ENCODE measurements at places on chromosomes 4 and X.
A peak's percentile ranks its signal among the peaks of the same experiment; 100 is the strongest.

- no peak for DNase-seq
Measured at GRCh38 chr4:155701827-155702226, 35.2 kb downstream of the GUCY1A1 start.

DNA sequence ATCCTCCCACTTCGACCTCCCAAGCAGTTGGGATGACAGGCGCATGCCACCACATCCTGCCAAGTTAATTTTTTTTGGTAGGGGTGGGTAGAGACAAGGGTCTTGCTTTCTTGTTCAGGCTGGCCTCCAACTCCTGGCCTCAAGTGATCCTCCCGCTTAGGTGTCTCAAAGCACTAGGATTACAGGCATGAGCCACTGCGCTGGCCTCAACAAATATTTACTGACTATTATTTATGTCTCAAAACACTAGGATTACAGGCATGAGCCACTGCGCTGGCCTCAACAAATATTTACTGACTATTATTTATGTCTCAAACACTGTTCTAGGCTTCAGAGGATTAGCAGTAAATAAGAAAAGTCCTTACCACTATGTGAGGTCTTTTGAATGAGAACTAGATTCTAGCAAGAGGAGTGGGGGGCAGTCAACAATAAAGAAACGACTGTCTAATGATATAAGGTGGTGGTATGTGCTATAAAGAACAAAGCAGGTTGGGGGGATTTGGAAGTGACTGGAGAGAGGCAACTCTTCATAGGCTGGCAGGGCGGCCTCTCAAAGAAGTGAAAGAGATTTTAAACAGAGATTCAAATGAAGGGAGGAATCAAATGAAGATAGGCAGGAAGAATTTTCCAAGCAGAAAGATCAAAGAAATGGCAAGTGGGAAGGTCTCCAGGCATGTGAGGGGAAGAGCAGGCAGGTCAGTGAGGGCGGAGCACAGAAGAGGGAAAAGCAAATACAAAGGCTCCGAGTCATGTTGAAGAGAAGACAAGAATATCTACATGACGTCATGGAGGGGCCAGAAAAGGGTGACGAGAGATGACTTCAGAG is 12.7 kb upstream of the ACSL1 start:
- DNase-seq: no peak

DNA sequence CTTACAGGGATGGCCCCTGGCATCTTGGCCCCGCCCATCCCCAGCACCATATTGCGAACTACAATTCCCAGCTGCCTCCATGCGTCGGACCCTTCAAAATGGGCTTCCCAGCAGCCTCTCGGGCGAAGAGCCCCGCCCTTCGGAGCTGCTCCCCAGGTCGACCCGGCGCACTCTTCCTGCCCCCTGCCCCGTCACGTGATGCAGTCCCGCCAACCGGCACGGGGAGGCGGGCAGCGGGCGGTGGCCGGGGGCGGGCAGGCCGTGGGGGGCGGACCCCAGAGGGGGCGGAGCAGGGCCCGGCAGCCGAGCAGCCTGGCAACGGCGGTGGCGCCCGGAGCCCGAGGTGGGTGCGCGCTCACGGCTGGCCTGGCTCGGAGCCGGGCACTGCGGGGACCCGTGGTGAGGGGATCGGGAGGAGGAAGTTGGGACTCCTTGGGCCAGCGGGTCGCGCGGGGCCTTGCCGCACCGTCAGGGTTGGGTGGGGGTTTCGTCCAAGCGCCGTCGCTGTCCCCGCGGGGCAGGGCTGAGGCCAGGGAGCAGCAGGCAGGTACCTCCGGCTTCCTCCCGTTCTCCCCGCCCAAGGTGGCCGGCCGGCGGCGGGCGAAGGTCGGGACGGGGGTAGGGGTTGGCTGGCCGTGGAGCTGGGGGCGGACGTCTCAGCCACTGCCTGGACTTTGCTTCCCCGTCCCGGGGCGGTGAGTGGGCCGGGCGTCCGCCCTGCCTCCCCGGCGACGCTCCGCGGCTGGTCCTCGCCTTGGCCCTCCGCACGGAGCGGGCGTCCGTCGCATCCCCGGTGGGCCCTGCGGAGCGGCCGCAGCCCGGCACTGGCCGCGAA is at the start of gene MTM1:
Gene MTM1, plus strand, starts transcription at position 302 of the 835 bp plus-strand sequence. CDS start 23,994 bp downstream, outside the sequence.
- DNase-seq: peak; percentile 63

GRCh38 chr4:48490680-48491513 is 845 bp downstream of the ZAR1 start:
- DNase-seq: no peak

GRCh38 chrX:35432056-35432455 is 366.1 kb upstream of the MAGEB16 start:
- no peak for DNase-seq

DNA sequence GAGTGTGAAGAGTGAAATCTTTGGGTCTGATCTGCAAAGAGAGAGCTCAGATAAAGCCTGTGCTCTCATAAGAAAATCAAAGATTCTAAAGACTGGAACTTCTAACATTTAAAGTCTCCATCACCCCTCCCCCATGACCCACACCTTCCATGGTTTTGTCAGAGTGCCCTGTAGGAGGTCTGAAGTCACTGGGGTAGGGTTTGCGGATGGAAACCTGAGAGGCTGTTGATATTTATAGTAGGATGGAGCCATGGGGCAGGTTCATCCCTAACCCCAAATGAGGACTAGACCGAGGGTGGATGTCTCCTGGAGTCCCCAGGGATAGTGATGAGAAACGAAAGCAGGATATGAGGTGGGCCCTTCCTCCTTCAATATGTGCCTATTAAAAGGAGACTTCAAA is 28.4 kb upstream of the NLGN4X start:
- DNase-seq: no peak

- no peak for DNase-seq
Measured at GRCh38 chrX:153396320-153397195, 4.6 kb downstream of the PNMA6E start.

- no peak for DNase-seq
Measured at GRCh38 chr4:28444886-28445496, 1584.3 kb downstream of the STIM2 start.

DNA sequence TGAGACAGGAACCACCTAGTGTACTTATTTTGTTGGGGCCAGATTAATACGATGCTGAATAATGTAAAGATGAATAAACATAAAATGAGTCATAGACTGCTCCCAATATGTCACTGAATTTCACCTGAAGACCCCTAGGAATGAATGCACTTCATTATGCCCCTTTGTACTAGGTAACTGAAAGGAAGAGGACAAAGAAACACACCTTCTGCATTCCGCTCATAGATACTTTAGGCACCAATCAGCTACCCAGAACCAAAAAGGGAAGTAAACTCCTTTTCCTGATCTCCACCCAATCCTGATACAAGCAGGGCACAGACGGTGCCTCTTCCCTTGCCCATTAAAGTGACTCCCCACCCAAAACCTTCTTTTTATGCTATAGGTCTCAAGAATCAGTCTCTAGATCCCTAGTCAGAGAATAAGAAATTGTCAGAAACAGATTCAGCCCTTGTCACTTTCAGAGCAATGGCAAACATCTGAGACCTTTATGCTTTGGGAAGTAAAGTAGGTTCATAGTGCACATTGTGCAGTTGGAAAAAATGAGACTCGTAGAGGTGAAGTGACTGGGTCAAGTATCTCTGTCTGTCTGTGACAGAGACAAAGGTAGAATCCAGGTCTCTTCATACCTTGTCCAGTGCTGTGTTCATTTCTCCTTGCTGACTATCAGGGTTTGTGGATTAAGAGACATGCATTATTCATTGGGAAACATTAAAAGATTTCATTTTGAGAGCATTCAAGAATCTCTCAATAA is 2.3 kb downstream of the GPR174 start:
- DNase-seq: no peak

DNA sequence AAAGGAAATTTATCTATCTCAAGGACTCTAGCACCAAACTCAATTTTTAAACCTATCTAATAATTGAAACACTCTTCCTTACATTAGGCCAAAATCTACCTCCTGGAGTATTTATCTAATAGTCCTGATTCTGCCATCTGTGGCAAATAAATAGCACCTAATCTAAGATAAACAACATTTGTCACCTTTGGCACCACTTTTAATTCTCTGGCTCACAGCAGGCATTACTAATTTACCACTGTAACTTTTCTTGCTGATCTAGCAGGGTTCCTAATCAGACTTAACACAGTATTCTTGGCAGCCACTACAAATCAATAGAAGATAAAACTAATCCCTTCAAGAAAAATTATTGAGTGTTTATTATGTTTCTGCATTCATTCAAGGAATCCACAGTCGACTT is 161.1 kb downstream of the KCTD8 start:
- no peak for DNase-seq

- no peak for DNase-seq
Measured at GRCh38 chr4:88675543-88675942, 22.1 kb downstream of the NAP1L5 start.

DNA sequence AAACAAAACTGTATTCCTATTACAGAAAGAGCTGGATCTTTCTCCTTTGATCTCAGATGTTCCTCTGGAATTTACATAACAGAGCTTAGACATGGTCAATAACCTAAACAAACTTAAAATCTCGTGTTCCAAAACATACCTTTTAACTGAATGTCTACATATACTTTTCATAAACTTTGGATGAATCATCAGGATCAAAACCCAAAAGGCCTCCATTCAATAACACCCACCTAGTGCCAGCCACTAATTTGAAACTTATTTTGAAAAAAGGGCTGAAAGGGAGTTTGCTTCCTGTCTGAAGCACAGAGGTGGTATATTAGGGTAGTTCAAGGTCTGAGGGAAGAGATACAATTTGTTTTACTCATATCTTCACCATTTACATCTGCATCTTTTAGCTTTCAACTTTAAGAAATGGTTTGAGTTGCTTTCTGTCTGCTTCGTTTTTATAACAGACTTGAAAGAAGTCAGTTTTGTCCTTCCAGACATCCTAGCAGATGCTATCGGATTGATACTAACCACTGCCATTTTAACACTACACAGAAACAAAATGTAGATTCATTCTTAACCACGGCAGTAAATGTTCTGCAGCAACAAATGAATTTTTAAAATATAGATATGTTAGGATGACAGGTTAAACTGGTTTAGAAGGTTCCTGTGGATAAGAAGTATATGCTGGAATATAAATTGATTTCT is 242.8 kb upstream of the DKK2 start:
- no peak for DNase-seq

GRCh38 chr4:172776203-172776861 is 392.3 kb upstream of the GALNT7 start:
- no peak for DNase-seq

- no peak for DNase-seq
Measured at GRCh38 chr4:72701987-72702819, 133.2 kb upstream of the ADAMTS3 start.

- no peak for DNase-seq
Measured at GRCh38 chr4:38560768-38561558, 103.0 kb upstream of the KLF3 start.

GRCh38 chr4:52377563-52377962 is 281.5 kb downstream of the USP46 start:
- no peak for DNase-seq

DNA sequence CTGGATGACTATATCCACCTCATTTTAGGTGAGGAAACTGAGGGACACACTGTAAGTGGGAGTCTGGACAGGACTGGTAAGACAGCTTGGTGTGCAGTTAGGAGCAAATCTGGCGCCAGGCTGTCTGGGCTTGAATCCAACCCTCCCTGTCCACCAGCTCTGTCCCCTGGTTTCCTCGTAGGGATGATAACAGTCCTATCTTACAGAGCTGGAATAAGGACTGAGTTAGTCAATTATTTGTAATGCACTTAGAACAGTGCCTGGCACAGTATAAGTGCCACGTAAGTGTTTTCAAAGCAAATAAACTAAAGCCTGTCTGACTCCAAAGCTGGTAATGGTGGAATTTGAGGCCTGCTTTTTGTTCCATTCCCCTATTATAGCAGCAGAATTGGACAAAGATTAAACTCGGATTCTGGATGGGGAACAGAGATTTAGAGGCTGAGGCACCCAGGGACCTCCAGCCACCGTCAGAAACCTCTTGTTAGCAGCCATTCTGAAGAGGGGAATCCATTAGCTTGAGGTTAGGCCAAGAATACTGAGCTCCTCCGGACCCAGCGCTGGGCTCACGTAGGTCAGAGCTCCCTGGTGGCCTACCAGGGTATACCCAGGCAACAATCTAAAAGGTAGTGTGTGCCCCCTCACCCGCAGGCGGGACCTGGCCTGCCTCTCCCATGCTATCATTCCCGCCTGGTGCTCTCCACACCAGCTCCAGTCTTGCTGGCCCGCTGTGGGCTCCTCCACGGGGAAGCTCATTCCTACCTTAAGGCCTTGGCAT is 102.1 kb downstream of the UCHL1 start:
- DNase-seq: no peak

GRCh38 chr4:162732876-162733275 is 433.8 kb downstream of the NAF1 start:
- DNase-seq: no peak

- no peak for DNase-seq
Measured at GRCh38 chrX:136147315-136147901, at the start of gene FHL1. Gene FHL1 (plus strand): TSS chrX:136147533.

- no peak for DNase-seq
Measured at GRCh38 chr4:153228512-153229140, 24.4 kb downstream of the TRIM2 start.

DNA sequence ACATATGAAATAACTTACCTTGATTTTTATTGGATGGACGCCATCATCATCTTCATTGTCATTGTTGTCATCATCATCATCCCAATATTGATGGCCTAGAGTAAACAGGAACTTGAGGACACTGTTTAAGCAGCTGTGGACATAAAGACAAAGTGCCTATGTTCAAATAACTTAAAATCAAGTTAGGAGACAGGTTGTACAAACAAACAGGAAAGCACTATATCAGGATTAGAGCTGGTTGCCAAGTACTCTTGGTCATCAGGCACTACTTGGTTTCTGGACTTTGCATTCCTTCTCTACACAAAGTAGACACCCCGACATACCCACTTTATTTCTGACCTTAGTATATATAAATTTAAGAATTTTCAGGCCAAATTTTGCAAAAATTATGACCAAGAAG is 608.6 kb downstream of the KLHL13 start:
- DNase-seq: no peak

GRCh38 chr4:160319868-160320260 is 1217.0 kb downstream of the RAPGEF2 start:
- no peak for DNase-seq

DNA sequence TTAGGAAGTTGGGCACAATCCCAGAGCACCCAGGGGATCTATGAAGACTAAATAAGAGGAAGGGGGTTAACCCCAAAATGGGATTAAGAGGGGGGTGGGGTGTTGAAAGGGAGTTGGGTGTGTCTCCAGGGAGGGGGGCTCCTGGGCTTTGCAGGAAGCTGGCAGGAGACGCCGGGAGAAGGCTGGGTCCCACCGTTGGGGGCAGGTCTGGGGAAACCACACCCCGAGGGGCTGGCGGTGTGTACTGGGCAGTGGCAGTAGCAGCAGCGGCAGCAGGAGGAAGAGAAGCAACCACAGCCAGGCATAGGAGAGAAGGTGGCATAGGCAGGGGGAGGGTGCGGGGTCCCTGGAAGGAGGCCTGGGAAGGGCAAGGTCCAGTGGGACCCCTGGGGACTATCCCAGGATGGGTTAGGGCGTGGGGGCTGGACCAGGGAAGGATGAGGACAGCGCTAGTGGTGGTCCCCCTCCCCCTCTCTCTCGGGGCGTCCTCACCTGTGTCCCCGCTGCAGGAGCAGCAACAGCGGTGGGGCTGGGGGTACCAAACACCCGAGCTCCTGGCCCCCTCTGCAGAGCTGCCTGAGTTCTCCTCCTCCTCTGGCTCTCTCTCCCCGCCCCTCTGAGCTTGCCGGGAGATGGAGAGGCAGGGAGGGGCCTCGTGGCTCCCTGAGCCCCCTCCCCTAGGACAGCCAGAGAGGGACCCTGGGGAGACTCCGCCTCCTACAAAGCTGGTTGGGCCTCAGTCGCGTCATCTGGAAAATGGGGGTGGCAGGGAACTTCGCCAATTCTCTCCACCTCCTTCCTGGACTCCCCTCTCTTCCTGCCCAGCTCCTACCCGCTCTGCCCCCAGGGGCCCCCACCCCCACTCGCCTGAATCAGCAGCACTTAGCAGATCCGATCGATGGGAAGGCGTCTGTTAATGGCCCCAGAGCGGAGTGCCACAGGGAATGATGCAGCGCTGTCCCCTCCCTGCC is at the start of gene KCND1:
Gene KCND1, minus strand, starts transcription at position 596 of the 971 bp plus-strand sequence. CDS start 1,573 bp downstream, outside the sequence.
- no peak for DNase-seq

All from esophagus squamous epithelium (tissue), 5 donors.